ENCODE measurements at places on chromosomes 1 and 21.

GRCh38 chr1:22892789-22893188, 79.9 kb downstream of the LACTBL1 start:
- no peak for DNase-seq

DNA sequence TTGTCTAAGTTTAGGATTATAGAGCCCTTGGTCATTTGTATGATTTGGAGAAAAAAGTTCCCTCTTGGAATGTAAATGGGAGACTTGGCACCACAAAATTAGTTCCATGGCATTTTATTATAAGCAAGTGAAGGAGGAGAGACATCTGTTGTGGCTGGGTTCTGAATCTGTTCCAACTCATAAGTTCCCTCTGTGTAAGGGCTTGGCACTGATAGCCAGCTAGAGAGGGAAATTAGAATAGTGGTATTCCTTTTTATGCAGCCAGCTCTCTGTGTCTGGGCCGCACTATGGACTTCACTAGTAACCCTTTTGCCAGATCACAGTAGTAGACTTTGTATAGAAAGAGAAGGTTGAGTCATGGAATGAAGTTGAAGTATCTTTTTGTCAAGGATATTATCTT, 31.1 kb downstream of the GNAI3 start:
- DNase-seq, result no peak

DNA sequence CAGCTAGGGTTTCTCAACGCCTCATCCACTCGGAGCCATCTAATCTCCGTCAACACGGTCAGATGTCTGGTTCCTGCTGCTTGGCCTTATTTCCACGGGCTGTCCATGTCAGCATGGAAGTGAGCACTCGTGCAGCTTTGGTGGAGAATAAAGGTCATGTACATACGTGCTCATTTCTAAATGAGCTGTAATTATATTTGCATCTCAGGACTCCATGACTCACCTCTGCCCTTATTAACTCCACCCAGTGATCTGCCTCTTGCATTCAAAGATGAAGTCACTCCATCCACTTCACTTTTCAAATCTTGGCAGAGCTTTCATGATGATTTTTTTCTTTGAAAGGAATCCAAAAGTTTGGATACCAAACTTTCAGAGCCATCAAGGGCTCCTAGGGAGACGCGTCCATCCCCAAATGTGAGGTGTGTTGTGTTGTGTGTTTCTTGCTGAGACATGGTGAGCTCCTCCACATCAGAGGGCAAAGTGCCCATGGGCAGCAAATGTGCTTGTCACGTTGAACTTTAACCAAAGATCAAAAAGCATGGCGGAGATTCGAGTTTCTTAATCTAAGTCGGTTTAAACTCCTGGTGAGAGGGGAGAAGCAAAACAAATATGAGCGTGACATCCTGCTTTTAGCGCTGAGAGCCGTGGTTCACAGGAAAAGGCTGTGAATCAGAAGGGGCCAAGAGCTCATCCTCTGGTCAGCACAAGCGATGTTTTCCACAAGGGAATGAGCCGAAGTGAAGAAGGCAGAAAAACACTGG, 68.6 kb upstream of the ERRFI1 start:
- DNase-seq, result no peak

DNA sequence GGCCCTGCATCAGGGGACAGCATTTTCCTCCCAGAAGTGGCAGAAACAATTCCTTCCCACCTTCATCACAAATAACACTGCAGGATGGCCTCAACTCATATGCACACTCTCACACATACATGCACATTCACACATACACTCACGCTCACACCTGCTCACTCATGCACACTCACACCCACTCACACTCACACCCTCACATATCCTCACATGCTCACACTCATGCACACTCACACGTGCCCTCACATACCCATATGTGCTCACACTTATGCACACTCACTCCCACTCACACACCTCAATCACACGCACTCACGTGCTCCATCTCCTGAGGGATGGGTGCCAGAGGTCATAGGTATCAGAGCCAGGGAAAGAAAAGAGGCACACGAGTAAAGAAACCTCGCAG, 77.1 kb downstream of the NFASC start:
- no peak for DNase-seq

DNA sequence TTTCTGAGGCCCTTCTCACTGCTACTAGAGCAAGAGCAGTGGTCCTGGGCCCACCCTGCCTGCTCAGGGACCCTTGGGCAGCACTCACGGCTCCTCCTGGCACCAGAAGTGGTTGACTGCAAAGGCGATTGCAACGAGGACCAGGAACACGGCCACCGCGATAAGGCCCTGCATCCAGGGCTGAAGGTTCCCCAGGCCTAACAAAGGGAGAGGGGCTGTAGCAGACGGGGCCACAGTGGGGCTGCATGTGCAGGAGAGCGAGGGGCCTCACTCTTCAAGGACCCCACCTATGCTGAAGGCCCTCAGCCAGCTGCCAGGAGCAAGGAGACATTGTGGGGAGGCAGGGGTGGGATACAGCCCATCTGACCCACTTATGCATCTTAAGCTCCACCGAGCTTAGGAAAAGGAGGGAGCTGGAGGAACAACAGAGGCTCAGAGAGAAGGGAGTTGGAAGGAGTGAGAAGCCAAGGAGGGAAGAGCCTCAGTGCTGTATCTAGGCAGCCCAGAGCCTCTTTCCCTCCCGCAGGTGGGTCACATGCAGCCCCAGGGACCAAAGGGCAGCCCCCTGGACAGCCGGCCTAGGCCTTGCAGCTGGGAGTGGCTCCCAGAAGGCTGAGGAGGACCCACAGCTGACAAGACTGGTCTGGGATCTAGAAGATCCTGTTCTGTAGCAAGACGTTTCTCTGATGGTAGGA, 2.5 kb downstream of the PDZK1IP1 start:
- no peak for DNase-seq

All from RPMI8226 (cell line).